ENCODE measurements at places on chromosomes 7 and 10.

DNA sequence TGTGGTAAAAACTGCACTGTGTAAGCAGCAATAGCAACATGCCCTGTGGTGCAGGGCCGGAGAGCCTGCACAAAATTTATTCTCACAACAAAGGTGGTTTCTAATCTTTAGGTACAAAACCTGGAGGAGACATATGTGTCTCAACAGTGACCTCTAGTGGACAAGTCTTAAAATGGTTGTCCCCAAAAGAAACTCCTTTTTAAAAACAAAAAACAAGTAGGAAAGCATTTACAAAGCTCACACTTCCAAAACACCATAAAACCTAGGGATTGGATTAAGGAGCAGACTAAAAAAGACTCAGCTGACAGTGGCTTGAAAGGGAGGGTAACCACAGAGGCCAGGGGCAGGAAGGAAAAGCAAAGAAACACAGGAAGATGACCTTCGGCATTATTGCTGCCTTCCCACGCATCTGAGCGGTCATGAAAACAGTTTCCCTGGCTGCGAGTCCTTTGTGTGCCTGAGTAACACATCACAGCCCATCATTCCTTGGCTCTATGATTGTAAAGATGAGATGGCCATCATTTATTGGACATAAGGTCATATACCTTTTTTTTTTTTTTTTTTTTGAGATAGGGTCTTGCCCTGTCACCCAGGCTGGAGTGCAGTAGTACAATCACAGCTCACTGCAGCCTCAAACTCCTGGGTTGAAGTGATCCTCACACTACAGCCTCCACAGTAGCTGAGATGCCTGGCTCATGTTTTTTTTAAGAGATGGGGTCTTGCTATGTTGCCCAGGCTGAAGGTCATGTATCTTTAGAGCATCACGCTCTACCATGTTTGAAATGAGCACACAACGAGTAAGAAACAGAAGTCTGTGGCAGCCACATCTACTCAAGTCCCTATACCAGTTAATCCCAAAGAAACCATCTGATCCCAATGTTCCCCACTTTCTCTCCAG lies 39.5 kb downstream of the RSU1 start:
- peak; percentile 48 for ATAC-seq

GRCh38 chr10:29908962-29909361 lies 150.4 kb downstream of the JCAD start:
- no peak for ATAC-seq

- ATAC-seq, result no peak
Observed at GRCh38 chr10:86168256-86168655, 198.3 kb downstream of the GRID1 start.

- peak; percentile 53 for ATAC-seq
Observed at GRCh38 chr7:47379629-47380324, 202.1 kb downstream of the TNS3 start.

GRCh38 chr10:114749510-114749909 lies 72.1 kb upstream of the FHIP2A start:
- no peak for ATAC-seq

- no peak for ATAC-seq
Observed at GRCh38 chr7:19620470-19620869, 88.4 kb downstream of the POLR1F start.

Data from gastroesophageal sphincter (tissue), 4 donors.